ENCODE measurements at places on chromosomes 2 and 18.

DNA sequence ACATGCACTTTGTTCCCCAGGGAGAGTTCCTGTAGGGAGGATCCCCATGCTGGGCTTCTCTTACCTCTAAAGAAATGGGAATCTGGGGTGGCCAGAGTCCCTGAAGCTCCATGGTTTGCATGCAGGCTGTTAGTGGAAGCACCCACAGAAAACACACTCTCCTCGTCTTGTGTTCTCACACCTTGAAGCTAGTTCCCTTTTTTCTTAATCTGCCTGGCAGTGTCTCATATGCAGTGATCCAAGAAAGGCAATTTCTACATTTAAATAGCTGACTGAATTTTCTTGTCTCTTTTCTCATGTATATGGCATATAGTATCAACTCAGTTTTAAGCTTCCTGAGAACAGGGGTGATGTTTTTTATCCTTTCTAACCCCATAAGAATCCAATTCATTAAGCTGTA lies 65.0 kb downstream of the LINC00305 start:
- no peak for DNase-seq

DNA sequence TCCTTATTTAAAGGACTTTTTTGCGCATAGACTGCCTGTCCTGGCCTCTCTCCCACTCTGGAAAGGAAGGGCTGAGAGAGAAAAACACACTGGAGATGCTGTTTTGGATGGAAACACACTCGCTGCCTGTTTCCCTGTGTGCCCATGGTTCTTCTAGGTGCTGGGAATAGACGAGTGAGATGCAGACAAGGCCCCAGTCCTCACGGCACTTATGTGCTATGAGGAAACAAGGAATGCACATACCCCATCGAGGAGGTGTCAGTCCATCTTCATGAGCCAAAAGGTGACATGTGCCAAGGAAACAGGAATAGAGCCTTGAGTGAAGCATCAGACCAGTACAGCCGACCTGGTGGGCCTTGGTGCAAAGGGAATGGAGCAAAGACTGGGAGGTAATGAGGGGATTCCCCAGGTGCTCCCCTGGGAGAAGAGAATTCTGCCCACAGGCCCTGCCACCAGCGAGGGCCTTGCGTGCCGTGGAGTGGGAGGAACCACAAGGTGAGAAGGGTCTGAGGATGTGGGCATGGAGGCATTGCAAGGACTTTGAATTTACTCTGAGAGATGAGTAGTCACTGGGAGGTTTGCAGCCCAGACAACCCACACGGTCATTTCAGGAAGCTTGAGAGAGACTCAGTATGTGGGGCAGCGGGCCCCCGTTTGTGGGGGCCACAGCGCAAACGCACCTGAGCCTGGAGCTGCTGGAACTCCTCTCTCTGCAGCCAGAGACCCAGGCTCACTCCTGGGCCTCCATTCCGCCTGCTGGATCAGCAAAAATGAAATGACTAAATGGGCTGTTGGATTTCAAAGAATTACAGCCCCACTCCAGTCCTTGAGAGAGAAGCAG lies 197.5 kb upstream of the COPS8 start:
- DNase-seq, result no peak

DNA sequence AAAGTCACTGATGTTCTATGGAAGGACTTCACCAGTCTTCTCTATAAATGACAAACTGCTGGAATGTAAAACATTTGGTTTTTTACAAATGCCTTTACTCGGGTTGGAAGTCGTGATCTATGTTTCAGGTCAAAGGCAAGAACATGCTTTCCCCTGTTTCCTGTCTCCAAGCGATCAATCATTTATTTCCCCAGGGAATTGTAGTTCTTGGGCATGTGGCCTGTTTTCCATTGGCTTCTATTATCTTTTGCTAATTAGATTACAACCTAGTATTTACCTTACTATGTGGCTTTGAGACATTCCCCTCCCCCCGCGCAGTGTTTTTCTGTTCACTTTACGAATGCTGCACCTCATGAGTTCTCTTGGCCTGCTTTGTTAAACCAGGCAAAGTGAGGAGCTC lies 684.2 kb downstream of the EPHA4 start:
- DNase-seq, result no peak

DNA sequence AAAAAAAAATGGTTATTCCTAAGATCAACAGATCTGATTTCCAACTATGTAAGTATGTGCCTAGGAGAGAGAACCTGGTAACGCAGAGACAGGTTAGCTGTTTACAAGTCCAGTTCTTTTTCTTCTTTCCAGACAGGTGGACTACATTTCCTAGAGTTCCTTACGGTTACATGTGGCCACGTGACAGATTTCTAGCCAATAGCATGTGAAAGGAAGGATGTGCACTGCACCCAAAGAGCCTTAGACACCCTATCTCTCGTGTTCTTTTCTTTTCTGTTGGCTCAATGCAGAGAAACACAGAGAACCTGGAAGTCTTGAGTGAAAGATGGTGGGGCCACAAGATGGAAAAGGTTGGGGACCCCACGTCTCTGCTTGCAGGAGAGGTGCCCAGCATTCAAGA lies 375.9 kb downstream of the TNS1 start:
- no peak for DNase-seq

GRCh38 chr2:98768384-98769113 lies 37.6 kb upstream of the MGAT4A start:
- no peak for DNase-seq

- no peak for DNase-seq
Observed at GRCh38 chr2:173053043-173053699, 22.5 kb upstream of the MAP3K20 start.

GRCh38 chr2:147013696-147014392 lies 831.0 kb upstream of the ACVR2A start:
- no peak for DNase-seq

DNA sequence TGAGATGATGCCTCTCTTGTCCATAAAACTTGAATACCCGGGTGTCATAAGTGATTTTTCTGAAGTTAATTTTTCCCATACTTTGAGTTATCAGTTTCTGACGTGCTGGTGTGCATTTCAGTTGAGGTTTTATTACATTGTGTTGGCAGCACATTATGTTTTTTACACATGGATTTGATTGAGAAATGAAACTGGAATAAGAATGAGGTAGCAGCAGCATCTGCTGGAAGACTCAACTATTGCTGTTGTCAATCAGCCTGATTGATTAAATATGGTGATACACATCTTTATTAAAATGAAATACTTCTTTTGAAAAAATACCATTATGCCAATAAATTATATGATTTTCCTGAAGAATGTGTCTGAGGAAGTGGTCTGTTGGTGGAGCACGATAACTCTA lies 60.5 kb downstream of the INSIG2 start:
- DNase-seq, result no peak

GRCh38 chr2:187982668-187983067 lies 309.0 kb upstream of the GULP1 start:
- DNase-seq, result no peak

DNA sequence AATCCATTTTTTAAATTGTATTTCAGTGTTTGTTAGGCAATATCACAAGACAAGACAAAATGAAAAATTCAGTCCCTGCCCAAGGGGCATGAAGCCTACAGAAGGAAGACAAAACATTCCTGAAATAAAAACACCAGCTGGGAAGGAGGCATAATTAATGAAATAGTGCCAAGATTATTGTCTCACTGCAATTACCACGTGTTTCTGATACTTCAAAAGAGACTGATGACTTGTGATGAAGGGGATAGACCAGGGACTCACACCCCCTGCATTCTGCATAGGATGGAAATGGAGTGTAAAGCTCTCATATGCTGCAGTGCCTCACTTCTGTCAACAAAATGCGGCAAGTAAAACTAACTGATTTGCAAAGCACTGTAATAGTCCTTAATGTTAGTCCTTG lies 178.1 kb downstream of the BARD1 start:
- DNase-seq, result no peak

DNA sequence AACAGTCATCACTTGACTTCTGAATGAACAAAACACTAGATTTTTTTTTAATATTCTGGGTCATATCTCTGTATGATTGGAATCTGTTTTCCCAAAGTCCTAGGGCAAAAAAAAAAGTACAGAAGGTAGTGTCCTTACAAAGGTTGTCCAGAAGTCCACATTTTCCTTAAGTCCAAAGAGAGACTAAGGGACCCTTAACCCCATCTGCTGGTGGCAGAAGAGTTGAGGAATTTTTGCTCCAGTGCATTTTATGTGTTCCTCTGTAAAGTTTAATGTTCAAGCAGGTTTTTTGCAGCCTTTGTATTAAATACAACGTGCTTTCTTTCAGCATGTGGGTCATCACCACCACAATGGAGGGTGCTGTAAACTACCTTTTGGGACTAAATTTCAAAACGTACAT lies 215.9 kb downstream of the SP3 start:
- DNase-seq, result no peak

DNA sequence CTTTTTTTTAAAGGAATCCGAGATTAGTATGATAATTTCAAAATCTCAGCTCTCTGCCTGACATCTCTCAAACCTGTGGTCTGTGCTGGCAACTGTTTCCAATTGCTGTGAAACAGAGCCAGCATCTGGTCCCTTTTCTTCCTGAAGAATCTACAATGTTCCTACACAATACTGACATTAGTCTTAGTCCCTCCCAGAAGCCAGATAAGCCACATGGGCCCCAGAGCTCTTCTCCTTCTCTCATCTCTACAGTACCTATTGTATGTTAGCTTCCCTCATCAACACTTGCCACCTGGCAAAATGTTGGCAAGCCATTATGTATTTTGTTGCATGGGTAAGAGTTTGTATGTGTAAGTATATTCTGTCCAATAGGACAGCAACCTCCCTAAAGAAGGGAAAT lies 62.9 kb upstream of the CDKL4 start:
- DNase-seq, result no peak

DNA sequence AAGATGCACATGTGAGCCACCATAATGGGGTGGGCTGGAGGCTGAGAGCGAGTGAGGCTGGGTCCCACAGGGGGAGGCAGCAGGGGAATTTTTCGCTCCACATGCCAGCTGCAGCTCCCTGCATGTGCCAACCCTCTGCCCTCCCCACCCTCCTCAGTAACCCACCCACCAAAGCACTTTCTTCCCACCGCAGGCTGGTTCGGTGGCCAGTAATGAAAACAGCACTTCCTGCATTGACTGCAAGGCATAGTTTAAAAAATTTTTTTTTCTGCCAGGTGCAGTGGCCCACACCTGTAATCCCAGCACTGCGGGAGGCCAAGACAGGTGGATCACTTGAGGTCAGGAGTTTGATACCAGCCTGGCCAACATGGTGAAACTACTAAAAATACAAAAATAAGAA lies 147.5 kb upstream of the TTC39C start:
- DNase-seq, result no peak

- no peak for DNase-seq
Observed at GRCh38 chr2:53424902-53425301, 342.7 kb upstream of the CHAC2 start.

DNA sequence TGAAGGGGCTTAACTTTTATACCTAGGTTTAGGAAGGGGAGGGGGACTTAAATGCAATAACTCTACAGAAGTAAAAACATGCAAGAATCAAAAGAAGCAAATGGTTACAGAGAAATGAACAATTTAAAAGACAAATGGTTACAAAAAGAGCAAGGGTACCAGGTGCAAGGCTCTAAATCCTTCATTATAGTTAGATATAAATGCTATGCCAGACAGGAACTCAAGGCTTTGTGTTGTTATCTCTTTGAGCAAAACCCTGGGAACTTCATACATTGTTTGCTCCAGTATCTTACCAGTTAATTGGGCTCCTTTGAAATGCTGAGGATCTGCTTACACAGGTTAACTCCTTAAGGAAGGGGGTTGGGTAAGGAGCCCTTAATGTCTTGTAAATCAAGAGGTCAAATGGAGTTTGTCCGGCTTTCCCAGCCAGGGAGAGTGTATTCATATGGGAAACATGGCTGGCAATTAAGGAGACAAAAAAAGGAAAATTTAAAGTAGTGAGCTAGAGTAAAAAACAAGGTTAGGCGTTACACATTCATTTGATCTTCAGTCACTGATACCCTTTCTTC lies 347.5 kb downstream of the CELF4 start:
- no peak for DNase-seq

DNA sequence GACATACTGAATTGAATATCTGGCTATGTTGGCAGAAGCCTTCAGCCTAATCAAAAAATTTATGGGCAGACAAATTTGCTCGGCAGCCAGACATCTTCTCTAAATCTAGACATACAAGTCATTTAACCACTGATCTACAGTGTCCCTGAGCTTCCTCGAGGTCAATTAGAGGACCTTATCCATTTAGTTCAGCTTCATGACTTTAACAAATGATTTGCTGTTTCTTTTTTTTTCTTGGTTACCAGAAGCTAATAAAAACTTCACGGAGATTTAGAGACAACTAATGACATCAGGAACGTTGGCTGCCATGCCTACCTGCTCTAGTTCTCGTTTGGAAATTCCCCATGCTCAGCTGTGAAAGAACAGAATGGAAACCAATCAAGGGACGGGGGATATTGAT lies 223.8 kb downstream of the BCL2 start:
- no peak for DNase-seq

- no peak for DNase-seq
Observed at GRCh38 chr18:34314847-34315246, 90.1 kb upstream of the NOL4 start.

DNA sequence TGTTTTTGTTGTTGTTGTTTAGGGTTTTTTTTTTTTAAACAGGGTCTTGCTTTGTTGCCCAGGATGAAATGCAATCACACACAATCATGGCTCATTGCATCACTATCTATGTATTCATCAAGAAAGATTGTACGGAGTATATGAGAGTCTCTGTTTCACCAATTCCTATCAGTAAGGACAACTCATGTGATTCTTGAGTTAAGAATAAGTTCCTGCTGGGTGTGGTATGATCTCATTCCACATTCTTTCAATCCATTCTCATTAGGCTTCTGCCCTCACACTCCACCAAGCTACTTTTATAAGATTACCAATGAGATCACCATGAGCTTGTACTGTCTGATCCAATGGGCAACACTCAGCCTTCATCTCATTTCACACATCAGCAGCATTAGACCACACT lies 9.1 kb upstream of the AP1S3 start:
- no peak for DNase-seq

GRCh38 chr2:170930991-170931266 lies 1.9 kb downstream of the GORASP2 start:
- no peak for DNase-seq

- DNase-seq, result no peak
Observed at GRCh38 chr2:50535256-50535655, 496.7 kb downstream of the NRXN1 start.

DNA sequence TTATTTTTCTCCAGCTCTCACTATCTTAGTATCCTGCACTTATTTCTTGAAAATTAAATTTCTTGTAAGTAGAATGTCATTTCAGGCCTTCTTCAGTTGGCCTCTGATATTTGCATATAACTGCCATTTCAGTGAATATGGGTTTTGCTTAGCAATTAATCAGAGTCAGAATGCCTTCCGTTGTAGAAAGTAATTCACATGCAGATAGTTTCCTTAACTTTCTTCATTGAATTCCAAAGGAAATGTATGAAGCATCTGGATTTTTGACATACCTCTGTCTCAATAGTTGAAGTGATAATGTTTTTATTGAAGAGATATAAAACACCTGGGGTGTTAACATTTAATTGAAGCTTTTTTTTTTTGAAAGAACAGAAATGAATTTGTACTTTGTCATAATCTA lies 914.1 kb upstream of the NXPH2 start:
- no peak for DNase-seq

- no peak for DNase-seq
Observed at GRCh38 chr2:241939541-241939940, 70.0 kb downstream of the RTP5 start.

GRCh38 chr2:226002438-226002837 lies 602.9 kb downstream of the NYAP2 start:
- DNase-seq, result no peak
